ENCODE measurements at places on chromosomes 6 and 20.

DNA sequence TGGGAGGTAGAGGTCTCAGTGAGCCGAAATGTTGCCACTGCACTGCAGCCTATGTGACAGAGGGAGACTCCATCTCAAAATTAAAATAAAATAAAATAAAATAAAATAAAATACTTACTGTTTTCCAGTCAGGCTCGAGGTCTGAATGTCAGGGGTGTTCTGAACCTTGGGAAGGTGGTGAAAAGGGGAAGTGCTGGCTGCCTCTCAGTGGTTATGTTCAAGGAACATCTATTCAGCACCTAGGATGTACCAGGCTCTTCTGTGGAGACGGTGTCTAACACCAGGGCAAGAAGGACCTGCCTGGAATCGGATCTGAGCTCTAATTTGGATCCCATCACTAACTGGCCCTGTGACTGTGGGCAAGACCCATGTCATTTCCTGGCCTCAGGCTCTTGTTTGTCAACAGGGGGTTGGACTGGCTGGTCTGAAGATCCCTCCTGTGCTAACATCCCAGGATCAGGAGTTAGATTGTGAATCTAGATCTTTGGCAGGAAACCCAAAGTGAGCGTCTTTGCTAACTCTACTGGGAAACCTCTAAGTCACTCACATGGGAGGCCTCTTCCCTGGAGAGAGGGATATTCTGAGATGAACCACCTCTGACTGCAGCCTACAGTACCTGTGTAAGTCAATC is 63.4 kb upstream of the SIRPG start:
- DNase-seq: no peak

DNA sequence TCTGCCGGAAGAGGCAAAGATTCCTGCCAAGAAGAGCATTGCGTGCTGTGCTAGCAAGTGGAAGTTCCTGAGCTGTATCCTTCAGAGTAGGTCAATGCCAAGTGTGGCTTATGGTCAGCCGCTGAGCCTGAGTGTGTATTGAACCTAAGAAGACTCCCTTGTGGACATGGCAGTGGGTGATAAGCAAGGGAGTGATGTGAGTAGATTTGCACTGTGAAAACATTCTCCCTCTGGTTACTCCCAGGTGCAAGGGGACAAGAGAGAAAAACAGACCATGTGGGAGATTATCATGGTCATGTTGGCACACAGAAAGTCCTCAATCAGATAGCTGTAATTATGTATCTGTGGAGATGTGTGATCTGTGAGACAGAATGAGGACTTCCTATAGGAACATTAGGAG is 6.1 kb upstream of the TMEM74B start:
- no peak for DNase-seq

GRCh38 chr6:3453413-3454272 is 3.2 kb downstream of the SLC22A23 start:
- no peak for DNase-seq

DNA sequence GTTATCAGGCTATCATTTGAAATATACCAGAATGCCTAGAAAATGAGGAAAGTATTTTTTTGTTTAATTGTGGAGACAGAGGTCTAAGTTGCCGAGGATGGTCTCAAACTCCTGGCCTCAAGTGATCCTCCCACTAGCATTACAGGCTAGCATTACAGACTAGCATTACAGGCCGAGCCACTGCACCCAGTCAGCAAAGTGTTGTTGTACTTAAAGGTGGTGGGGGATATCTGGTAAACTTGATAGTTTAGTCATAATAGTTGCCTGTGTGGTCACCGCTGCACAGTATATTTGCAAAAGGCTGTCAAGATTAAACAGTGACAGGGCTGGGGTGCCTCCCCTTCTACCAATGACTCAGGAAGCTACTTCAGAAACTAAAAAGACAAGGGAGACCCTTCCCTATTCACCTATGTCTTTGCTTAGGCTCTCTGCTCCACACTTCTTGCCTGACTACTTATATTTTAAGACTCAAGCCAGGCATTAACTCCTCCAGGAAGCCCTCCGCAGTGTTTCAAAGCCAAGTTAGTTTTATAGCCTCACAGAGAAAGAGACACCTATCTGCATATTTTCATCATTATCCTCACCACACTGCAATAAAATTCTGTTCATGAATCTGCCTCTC is 3.1 kb upstream of the AKIRIN2 start:
- DNase-seq: no peak

- DNase-seq: no peak
Measured at GRCh38 chr20:13567663-13568062, 71.1 kb downstream of the TASP1 start.

- DNase-seq: no peak
Measured at GRCh38 chr20:61638802-61639585, 386.9 kb downstream of the CDH4 start.

DNA sequence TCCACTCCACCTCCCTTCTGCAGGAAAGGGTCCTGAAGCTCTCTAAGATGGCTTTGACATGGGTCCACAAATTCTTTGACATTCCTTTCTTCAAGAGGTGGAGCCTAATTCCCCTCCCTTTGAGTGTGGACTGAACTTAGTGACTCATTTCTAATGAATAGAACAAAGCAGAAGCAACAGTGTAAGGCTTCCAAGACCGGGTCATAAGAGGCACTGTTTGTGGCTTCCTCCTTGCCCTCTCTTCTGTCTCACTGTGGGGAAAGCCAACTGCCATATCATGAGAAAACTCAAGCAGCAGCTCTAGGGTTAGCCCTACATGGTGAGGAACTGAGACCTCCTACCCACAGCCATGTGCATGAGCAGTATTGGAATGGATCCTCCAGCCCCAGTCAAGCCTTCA is 5.9 kb upstream of the CDK5RAP1 start:
- no peak for DNase-seq

- DNase-seq: no peak
Measured at GRCh38 chr6:169639653-169640278, 62.1 kb downstream of the WDR27 start.

DNA sequence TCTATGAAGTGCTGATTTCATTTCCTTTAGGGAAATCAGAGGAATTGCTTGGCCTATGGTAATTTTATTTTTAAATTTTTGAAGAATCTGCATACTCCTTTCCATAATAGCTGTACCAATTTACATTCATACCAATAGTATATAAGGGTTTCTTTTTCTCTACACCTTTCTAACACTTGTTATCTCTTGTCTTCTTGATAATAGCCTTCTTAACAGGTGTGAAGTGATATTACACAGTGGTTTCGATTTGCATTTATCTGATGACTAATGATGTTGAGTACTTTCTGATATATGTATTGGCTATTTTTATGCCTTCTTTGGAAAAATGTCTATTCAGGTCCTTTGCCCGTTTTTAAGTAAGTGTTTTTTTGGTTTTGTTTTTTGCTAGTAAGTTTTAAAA is 40.8 kb downstream of the SMAP1 start:
- no peak for DNase-seq

DNA sequence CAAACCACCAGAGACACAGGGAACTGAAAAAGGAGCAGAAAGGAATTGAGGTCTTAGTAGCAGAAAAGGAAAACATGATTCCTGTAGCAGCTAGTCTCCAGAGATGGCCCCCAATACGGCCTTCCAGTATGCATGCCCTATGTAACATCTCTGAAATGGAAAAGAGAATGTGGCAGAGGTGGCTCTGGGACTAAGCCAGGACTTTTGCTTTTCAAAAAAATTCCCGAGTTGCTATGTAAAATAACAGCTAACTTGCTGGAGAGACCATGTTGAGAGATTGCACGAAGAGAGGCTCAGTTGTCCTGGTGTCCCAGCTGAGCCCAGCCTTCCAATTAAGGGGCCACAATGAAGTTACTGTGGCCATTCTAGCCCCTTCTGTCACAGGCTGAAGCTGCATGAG is 27.7 kb downstream of the IL20RA start:
- DNase-seq: no peak

GRCh38 chr6:25692472-25692871 is 40.5 kb downstream of the SCGN start:
- no peak for DNase-seq

DNA sequence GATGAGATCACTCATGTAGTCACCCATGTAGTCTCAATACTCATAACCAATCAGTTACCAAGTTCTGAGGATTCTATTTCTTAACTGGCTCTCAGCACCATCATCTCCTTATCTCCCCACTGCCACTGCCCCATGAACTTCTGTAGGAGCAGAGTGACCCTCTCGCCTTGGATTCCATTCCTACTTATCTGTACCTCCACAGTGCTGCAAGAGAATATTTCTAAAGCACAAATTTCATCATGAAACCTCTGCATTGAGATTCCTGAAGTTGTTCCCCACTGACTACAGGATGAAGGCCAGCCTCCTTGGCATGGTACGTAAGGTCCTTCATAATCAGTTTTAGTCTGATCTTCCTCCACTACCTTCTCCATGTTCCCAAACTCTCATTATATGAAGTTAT is 34.8 kb downstream of the BACH2 start:
- no peak for DNase-seq

- DNase-seq: no peak
Measured at GRCh38 chr6:30748851-30749540, 4.6 kb upstream of the IER3 start.

DNA sequence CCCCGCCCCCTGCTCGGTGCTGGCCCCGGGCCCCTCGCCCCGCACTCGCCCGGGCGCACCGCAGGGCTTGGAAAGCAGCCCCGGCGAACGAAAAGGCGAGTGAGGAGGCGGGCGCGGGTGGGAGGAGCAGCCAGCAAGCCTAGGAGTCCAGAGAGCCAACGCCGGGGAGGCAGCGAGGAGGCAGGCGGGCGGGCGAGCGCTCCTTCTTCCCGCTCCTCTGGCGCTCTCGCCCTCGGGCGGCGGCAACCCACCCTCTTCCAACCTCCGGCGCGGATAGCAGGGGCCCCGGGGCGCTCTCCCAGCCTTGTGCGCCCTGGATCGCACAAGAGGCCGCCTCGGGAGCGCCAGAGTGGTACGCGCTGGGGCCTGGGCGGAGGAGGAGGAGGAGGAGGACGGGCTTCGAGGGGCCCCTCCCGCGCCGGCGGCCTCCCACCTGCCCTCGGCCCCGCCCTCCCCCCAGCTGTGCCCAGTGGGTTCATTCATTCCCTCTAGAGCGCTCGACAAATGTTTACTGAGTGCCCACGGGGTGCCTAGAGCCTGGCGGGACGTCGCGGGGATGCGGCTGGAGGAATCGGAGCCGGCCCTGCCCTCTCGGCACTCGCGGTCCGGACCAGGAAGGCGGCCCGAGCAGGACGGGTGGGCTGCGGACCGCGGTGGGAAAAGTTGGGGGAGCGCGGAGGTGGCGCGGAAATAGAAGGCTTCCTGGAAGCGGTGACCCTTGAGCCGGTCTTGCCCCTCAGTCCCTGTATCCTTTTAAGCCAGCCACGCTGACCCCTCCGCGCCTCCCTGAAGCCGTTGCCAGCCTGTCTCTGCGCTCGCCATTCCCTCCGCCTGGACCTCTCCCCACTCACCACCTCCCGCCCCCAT is at the start of gene BMP7:
TSS of gene BMP7 (minus strand) at position 351 of the 867 bp plus-strand sequence. CDS start 519 bp downstream, outside the sequence.
- DNase-seq: no peak
